ENCODE measurements at places on chromosomes 7 and 10.

GRCh38 chr7:2843711-2844152 is 376 bp downstream of the GNA12 start:
- DNase-seq: no peak

GRCh38 chr7:30047124-30047523 is 18.9 kb downstream of the PLEKHA8 start:
- no peak for DNase-seq

GRCh38 chr7:16758036-16758435 is 4.5 kb downstream of the TSPAN13 start:
- no peak for DNase-seq

DNA sequence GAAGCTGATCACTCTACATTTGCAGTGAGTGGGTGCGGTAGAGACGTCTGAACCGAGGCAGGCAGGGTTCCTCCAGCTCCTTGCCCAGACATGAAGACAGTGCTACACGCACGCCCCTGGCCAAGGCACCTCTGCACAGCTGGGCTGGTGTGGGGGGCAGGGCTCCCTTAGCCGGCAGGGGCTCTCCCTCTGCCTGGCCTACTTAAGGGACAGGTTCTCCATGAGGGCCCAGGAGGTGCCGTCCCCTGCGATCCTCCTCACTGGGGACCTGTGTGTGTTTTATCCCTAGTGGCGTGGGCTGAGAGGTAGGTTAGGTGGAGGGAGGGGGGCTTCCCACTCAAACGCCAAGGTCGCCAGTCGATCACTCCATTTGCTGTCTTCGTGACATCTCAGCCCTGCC is 35.3 kb downstream of the IL15RA start:
- no peak for DNase-seq
